Stimulated activated CD8-positive, alpha-beta memory T cell treated with anti-CD3 and anti-CD28 coated beads, Interleukin-15, amount 100 ng/mL, for 4 hours (primary cell): ENCODE measurements at places on chromosomes 1 and 21.

DNA sequence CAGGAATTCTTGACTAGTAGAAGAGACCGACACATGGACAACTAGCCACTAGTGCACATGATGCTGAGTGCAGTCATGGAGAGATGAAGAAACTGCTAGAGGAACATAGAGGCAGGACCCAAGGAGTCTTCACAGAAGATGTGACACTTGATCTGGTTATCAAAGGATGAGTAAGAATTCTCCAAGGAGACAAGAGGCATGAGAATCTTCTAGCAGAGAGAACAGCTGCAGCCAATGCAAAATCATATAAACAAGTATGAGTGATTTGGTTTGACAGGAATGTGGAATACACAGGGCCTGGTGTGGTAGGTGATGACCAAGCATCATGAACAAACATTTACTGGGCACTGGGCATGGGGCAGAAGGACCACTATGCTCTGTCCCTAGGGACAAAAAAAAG lies 140.9 kb upstream of the CTTNBP2NL start:
- DNase-seq: no peak

DNA sequence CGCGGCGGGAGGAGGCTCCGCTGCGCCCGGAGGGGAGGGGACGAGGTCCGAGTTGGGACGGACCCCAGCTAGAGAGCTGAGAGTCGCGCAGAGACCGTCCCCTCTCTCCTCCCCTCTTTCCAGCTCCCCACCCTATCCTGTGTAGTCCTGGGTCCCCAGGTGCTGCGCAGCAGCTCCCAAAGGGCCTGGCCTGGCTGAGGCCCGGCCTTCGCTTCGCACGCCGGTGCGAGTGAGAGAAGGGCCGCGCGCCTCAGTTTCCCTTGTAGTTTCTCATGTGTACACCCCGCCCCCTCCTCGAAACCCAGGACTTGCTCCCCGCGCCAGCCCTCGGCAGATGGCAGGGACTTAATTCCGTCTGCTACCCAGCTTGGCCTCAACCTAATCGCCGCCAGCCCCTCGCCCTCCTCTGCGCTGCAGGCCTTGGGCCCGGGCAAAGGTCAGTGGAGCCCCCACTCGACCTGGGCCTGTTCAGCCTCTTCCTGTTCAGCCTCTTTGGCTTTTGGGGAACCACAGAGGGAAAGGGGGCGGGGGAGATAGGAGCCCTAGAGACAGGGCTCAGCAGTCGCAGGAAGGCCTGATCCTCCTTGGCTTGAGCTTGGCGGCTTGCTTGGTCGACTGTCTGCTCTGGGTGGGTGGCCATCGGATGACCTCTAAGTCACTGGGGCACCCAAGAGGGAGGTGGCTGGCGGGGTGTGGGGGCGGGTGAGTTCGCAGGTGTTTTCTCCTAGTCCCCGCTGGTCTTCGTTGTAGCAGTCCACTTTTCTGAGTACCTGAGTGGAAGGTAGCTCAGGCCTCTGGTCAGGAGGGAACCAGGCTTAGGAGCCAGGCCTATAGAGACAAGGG lies 1.0 kb downstream of the ZNF687 start:
- DNase-seq: no peak

- no peak for DNase-seq
Observed at GRCh38 chr21:22020221-22020620, 1022.0 kb downstream of the NCAM2 start.

DNA sequence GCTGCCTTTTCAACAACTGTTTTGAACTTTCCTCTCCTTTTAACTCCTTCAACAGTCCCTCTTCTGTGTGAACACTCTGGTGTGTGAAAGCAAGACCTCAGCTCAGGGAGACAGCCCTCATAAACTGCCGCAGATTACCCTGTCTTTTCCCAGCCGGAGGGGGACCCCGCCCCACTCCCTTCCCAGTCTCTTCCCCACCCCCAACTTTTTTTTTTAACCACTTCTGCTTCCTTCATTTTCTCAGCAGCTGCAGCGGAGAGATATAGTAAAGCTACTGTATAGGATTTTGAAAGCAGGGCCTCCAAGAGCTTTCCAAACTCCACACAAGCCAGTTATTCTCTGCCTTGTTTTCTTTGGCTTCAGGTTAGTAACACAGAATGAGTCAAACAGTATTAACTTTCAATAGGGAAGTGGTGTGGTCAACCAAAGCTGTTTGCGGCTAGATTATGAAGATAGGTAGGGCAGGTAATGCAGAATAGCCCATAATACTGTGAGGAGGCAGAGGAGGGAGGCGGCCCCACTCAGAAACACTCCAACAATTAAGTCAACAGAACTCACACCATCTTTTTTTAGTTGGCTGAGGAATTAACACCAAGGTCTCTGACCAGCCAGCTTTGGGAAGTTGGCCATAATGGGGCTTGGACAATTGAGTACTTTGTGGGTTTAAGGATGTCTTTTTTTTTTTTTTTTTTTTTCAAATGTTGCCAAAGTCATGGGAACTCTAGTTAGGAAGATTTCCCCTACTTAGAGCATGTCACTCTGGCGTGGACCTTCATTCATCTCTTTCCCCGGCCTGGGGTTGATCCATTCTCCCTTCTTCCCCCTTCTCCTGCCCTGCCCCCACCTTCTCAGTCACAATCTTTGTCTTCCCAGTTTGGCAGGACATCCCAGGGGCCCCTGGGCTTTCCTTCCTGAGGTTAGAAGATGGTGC lies 177.0 kb downstream of the CLIC6 start:
- no peak for DNase-seq

DNA sequence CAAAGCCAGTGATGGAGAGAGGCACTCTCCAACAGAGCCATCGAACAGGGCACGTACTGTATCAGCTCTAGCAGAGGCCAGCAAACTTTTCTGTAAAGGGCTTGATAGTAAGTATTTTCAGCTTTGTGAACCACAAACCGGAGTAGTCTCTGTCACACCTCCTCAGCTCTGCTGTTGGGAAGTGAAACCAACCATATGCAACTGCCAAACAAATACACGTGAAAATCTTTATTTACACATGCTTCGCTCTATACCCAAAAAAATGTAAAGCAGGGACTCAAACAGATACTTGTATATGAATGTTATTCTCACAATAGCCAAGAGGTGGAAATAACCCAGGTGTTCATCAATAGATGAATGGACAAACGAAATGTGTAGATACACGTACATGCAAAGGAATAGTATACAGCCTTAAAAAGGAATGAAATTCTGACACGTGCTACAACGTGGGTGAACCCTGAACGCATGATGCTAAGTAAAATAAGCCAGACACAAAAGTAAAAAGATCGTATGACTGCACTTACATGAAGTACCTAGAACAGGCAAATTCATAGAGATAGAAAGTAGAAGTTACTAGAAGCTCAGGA lies 39.0 kb downstream of the SETD4 start:
- no peak for DNase-seq

DNA sequence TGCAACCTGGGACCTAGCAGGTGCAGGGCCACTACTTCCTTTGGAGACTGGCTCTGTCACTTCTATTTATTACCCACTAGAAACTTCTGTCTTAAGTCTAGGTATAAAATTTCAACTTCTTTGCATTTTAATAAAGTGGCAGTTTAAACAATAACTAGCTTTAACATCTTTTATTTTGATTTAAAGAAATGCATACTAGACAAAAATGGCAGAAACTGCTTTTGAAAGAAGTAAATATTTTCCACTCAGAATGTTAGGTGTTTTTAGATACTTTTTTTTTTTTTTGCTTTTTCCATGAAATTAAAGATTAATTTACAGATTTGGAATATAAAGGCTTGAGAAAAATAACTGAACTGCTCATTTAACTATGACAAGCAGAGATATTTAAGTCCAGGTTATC lies 1477.6 kb downstream of the KCNT2 start:
- DNase-seq: no peak

DNA sequence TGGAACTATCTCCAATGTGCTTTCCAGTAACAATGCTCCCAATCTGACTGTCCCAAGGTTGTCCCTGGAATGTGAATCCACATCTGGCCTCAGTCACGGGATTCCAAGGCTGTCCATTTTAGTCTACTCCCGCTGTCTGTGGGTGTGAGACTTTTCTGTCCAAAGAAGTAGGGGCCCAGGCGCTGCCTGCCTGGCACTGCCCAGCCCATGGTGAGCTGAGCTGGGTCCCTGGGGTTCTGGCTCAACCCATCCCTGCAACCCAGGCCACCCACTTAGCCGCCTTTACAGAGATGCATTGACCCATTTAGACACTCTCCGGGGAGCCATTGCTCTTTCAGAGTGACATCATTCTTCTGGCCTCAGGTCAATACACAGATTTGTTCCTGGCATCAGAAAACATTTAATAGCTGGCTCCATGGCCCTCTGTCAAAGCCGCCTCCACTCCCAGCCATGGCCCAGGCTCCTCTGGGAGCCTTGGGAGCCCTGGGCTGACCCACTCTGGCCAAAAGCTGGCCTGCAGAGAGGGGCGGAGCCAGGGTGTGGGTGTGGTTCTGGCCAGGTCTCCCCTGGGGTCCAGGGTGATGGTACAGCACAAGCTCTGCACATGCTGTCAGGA lies 47.2 kb upstream of the PAX7 start:
- DNase-seq: no peak

GRCh38 chr1:195934817-195935553 lies 673.3 kb downstream of the KCNT2 start:
- DNase-seq: no peak

- DNase-seq: no peak
Observed at GRCh38 chr1:81463936-81464837, 336.5 kb upstream of the ADGRL2 start.

DNA sequence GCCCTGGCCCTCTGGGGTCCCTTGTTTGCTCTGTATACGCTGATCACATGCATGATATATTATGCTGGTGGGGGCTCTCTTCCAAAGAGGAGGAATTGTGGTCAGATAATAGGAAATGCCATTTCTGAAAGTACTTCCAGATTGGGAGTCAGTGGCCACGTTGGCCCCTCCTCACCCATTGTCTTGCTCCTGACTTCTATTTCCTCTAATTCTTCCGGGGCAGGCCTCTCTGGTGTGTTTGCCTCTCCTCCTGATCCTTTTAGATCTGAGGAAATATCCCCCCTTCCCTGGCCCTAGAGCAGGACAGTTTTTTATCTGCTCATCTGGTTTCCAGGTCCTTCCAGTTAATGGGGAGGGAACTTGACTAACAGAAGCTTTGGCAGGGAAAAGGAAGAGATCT lies 2.9 kb downstream of the VANGL2 start:
- DNase-seq: no peak

GRCh38 chr1:169595764-169596711 lies 9.8 kb upstream of the F5 start:
- no peak for DNase-seq

DNA sequence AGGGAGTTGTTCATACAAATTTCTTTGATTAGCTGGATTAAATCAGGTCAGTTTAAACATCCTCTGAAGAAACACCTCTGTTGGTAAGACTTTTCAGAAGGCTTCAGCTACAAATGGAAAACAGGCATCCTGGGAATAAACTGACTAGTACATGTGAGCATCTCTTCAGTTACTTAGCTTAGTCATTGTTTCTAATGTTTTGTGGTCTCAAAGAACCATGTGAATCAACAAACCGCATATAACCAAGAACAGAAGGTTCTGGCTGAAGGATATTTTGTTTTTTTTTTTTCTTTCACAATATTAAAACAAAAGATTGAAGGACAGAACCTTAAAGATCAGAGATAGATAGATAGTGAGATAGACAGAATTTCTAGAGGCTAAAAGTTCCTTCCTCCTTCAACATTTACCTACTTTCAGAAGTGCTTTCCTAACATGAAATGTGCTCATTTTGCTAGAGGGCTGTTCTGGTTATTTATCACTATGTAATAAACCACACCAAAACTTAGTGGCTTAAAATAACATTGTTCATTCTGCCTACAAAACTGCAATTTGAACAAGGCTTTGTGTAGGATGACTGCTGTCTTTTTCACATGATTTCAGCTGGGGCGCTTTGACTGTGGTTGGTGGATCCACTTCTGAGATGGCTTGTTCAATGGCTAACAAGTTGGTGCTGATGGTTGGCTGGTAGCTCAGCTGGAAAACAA lies 119.8 kb upstream of the PTGFR start:
- no peak for DNase-seq

DNA sequence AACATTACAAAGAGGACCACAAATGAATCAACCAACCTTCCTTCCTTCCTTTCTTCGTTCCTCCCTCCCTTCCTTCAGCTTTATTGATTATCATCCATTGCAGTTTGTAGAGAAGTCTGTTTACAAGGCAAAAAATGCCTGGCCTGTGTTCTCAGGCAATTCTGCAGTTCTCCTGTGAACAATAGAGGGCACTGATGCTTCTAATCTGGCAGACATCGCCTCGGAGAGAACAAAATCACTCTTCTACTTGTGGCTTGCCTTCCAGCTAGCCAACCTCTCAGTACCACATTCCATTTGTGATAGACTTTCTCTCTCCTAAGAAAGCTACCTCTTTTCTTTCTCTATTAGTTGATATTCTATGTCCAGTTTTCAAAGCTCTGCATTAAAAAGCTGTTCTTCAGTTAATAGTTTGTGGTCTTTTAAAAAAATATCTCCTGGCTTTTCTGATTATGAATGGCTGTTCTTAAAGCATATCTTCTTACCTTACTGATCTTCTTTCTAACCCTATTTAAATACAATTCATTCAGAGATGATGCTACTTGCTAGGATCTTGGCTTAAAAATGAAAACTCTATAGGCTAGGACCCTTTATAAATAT lies 26.9 kb upstream of the ESRRG start:
- DNase-seq: no peak

DNA sequence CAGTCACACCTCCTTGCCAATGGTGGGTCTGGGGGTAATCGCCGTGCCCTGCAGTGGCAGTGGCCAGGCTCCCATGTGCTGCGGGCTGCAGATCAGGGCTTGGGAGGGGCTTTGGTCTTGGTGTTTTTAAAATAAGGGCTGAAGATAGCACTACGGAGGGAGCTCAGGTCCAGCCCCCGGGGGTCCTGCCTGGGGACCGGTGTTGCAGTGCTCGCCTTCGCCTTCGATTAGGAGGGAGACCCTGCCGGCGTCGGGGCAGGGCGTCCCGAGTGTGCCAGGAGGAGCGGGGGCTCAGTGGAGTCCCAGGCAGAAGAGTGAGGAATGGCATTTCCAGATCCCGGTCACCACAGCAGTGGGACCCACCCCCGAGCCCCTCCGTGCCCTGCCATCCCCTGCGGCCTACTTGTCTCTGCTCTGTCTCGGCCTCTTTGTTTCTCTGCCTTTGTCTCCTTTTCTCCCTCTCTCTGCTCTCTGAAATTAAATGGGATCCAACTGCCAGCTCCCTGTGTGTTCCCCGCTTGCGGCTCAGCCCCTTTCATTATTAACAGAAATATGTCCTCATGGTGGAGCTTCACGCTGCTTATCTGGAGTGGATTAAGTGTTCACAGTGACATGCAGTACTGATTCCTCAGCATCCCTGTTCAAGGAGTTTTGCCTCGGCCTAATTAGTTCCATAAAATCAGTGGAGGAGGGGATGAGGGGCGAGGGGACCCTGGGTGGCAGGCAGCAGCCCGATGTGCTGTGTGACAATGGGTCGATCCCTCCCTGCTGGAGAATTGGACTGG lies 44.4 kb downstream of the DMRTB1 start:
- no peak for DNase-seq

DNA sequence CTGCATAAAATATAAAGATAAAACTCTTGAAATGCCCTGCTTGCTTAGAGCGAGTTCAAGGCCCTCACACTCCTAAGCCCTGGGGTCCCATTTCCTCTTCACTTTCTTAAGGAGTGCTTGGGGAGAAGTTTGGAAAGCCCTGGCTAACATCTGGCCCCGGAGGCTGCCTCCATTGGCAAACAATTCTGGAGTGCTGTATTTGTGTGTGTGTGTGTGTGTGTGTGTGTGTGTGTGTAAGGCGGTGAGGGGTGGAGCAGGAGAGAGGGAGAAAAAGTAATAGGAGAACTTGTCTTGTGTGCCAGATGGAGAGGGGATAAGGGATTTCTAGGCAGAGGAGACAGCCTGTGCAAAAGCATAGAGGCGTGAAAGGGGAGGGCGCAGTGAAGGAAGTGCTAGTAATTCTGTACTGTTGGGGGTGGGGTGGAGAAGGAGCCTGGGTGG lies 578 bp upstream of the TRIM62 start:
- DNase-seq: no peak
